Chondrocyte (in vitro differentiated cells): ENCODE measurements at places on chromosomes 16 and 17. TPM values are rescaled to one million over a fixed set of nuclear protein-coding genes. Genes with fewer than 3 reads are reported as not detected.

DNA sequence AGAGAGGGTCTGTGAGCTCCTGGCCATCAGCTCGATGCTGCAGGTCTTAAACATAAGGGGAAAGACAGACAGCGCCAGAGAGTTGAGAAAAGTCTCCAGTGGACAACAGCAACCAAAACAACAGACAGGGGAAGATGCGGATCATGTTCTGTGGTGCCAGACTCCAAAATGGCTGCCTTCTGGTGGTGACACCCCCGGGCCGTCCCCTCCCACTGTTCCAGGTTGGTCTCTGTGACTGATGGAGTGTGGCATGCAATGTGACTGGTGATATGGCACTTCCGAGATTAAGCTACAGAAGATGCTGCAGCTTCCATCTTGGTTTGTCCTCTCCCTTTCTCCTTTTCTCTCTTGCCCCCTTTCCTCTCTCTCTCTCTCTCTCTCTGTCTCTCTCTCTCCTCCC, 40.4 kb upstream of the RBFOX3 start:
- H3K27me3 ChIP-seq, result peaks cover 59% of the 10 kb centered on the region
- no peak overlapping the region for H3K27ac ChIP-seq
- no peak overlapping the region for H3K4me3 ChIP-seq
- peaks cover 1% of the 10 kb centered on the region for H3K36me3 ChIP-seq

GRCh38 chr17:46964315-46965265, 14.5 kb downstream of the RPRML start:
- no peak overlapping the region for H3K27ac ChIP-seq
- no peak for DNase-seq
- peaks cover 5% of the 10 kb centered on the region for H3K4me1 ChIP-seq
- peaks cover 1% of the 10 kb centered on the region for H3K36me3 ChIP-seq

DNA sequence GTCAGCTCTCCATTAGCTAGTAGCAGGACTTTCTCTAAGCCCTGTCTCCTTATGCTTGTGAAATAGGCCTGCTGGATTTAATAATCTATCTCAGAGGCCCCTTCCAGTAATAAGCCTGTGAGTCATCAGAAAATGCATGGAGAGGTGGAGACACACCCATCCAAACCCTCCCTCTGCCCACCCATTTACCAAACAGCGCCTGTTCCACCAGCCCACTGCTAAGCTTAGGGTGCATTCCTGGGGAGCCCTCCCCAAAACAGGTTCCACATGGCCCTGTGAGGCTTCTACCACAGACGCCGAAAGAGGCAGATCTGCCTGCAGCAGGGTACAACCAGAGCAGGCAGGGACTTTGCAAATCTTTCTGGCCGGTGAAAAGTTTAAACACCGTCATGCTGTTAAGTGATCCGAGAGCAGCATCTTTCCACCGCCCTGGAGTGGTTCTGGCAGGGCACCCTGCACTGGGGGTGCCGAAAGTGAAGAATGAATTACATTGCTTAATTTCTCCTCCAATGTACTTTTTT, 99.3 kb downstream of the GAS7 start:
- peaks cover 15% of the 10 kb centered on the region for H3K4me1 ChIP-seq
- no peak for DNase-seq
- H3K27me3 ChIP-seq, result no peaks in the 10 kb centered on the region
- H3K4me3 ChIP-seq, result no peak overlapping the region

ABCC3 gene
- total RNA-seq, result 1.9 to 16.0 TPM (median 2.8 TPM) in 3 replicates

MT1E gene
- total RNA-seq, result 23.2 to 35.8 TPM (median 31.4 TPM) in 3 replicates

C17orf50 gene
- not detected in 3 replicates for total RNA-seq
